ENCODE measurements at places on chromosomes 13 and 19.

DNA sequence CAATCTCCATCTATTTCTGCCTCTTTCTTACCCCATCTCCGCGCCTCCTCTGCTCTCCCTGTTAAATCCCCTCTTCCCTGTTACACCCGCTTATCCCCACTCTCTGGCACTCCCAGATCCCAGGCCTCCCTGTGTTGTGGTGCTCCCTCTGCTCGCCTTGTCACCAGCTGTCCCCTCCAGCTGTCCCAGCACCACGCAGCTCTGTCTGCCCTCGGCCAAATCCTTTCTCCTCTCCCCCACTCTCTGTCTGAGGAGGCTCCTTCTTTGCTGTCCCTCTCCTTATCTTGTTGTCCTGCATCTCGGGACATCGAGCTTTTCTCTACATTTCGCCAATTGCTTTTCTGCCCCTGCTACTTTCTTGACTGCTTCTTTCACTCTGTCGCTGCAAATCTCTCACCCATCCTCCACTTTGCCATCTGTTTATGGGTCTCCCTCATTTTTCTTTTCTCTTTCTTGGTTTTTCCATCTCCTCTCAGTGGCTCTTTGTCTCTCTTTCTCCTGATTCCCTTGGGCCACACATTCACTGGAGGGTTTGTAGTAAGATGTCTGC is 941 bp downstream of the ZNF160 start:
- DNase-seq, result no peak

DNA sequence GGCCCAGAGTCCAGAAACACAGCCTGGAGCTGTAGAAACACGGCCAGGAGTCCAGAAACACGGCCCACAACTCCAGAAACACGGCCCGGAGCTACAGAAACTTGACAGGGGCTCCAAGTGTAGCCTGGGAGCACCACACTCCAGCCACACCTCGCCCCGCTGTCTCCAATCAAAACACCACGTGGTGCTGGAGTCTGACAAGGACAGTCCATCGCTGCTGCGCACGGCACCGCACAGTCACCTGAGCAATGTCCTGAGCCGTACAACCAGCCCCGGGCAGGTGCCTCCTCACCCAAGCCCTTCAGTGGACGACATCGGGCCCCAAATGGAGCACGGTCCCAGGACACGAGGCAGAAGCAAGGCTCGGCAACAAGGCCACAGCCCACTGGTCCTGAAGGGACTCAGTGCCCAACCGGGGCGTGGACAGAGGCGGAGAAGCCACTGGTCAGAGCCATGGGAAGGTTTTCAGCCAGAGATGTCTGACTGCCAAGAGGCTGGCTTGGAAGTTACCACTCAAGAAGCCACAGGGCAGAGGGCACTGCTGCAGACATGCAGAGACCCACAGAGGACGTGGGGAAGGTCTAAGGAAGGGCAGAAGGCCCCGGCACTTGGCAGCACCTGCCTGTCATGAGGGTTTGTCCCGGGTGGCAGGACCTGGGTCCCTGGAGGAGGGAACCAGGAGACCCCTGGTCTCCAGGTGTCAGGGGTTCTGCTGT is 19.7 kb upstream of the PLPP2 start:
- no peak for DNase-seq

DNA sequence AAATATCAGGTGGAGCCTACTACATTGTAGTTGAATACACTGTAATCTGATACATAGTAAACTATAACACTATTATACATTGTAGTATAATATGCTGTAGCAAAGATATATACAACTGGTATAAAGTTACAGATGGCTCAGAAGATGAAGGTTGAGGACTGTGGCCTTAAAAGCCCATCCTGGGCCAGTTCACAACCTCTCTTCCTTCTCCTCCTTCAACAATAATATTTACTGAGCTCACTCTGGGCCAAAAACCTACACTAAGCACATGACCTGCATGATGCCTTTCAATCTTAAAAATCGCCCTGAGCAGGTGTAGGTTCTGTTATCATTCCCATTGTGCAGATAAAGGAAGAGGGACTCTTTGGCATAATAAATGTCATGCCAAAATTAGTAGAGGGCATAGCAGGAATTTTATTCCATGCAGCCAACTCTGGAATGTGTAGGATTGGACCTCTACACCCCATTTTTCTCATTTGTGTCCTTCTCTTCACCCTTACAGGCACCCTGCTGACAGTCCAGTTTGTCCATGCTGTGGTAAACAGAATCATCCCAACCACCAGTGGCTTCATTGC is 14.6 kb upstream of the SIN3B start:
- DNase-seq, result no peak

GRCh38 chr19:4369109-4369887 is 25.9 kb downstream of the MPND start:
- DNase-seq, result peak; percentile 75

DNA sequence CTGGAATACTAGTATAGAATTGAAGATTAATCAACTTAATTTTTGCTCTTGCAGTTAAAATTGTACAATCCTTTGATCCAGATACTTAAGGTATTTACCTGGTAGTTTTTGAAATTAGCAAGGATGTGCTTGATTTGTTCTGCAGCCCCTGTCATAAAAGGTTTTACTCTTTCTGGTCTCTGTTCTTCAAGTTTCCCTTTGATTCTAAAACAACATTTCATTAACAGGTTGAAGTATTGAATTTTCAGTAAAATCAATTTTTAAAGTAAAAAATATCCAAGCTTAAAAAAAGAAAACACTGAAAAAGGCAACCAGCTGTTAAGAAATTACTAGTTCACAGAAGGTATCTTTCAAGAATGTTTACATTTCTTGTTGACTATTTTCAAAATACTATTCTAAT is 1.6 kb downstream of the TPT1 start:
- no peak for DNase-seq

GRCh38 chr19:19524053-19524452 is 4.7 kb upstream of the YJEFN3 start:
- no peak for DNase-seq

DNA sequence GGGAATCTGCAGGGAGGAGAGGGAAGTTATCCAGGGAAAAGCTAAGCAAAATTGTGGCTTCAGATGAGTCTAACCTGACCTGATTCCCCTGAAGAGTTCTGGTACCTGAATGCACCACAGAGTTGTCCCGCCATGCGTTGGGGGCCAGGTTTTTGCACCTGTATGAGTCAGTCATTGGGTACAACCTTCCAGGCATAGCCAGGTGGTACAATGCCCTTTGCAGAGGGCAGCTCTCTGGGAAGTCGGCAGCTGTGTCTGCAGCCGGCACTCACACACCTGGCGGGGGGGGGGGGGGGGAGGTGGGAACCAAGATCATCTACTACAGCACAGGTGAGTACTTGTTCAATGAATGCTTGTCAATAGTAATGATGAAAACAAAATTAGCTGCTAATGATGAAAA is 52.5 kb upstream of the GTF3A start:
- no peak for DNase-seq

DNA sequence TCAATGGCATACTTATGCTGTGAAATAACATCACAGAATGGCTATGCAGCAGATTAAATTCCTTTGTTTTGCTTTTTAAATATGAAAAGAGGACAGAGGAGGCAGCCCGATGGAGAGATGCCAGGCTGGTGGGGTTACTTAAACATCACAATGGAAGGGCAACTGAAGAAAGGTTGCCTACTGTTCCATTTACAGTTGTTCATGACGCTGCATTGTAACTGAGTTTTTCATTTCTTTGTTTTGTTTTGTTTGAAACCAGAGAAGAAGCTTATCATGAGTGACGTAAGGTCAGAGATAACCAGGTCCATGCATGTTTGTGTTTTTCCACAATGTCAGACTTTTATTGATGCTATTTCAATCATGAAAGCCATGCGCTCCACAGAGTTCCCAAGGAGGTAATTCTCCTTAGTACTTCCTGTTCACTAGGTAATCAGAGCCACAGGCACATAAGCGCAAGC is 273.8 kb downstream of the LHFPL6 start:
- no peak for DNase-seq

DNA sequence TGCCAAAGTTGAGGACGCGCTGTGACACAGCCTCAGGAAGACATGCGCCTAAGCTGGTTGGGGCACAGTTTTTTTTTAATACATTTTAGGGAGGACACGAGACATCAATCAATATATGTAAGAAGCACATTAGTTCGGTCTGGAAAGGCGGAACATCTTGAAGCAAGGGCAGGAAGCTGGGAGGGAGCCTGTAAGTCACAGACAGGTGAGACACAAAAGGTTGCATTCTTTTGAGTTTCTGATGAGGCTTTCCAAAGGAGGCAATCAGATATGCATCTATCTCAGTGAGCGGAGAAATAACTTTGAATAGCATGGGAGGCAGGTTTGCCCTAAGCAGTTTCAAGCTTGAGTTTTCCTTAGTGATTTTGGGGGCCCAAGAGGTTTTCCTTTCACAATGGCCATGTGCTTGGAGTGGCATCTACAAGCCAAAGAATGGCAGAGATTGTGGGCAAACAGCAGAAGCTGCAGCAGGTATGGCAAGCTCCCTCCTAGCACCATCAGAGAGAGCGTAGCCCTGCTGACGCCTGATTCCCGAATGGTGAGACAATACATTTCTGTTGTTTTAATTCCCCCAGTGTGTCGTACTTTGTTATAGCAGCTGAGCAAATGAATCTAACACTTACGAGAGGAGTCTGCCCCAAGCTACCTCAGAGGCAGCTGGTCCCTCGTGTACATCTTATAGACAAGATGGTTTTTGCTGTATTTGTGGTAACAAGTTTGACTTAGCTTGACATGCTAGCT is 99.5 kb upstream of the TMTC4 start:
- no peak for DNase-seq

DNA sequence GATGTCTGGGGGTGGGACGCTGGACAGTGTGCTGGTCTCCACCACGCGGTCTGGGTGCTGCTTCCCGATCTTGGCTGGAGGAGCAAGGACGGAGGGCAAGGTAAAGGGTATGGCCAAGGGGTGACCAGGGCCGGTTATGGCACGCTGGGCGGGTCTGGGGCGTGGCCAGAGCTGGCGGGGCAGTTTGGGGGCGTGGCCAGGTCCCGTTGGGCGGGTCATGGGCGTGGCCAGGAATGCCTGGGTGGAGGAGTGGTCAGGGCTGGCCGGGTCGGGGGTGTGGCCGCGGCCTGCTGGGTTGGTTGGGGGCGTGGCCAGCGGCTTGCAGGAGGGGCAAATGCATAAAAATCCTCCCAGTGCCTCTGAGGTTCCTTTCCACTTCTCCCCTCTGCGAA is 19.2 kb downstream of the GPX4 start:
- DNase-seq, result peak; percentile 16

GRCh38 chr13:99218969-99219368 is 18.3 kb downstream of the UBAC2 start:
- DNase-seq, result no peak

GRCh38 chr13:112062072-112062567 is 4.8 kb upstream of the SOX1 start:
- no peak for DNase-seq

DNA sequence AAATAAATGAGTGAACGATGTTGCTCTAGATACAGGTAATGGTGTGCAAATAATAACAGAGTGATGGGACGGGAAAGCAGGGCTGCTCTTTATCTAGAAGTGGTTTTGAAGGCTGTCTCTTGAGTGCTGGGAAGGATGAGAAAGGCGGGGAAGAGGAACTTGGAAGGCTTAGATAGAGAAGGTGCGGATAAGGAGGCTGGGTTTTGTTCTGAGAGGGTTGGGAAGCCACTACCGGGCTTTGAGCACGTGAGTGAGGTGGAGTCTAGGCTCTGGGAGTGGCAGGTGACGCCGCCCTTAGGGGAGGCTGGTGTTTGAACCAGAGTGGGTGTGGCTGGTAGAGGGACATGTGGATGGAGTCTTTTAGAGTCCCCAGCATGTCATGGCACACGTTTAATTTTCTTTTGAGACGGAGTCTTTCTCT is 811 bp downstream of the ARMC6 start:
- peak; percentile 63 for DNase-seq

GRCh38 chr13:109715902-109716301 is 70.5 kb downstream of the IRS2 start:
- DNase-seq, result no peak

GRCh38 chr19:4620675-4621074 is 18.6 kb upstream of the TNFAIP8L1 start:
- no peak for DNase-seq

DNA sequence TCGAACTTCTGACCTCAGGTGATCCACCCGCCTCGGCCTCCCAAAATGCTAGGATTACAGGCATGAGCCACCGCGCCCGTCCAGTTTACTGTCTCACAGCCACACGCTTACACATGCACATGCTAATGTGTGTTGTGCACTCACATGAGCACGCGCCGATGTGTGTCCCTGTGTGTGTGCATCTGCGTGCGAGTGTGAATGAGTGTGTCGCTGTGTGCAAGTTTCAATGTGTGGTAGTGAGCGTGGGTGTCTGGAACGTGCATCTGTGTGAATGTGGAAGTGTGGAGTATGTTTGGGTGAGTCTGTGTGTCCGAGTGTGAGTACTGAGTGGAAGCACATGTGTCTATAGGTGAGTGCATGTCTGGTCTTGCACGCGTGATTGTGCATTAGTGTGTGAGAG is 4.2 kb downstream of the MAST1 start:
- DNase-seq, result no peak

DNA sequence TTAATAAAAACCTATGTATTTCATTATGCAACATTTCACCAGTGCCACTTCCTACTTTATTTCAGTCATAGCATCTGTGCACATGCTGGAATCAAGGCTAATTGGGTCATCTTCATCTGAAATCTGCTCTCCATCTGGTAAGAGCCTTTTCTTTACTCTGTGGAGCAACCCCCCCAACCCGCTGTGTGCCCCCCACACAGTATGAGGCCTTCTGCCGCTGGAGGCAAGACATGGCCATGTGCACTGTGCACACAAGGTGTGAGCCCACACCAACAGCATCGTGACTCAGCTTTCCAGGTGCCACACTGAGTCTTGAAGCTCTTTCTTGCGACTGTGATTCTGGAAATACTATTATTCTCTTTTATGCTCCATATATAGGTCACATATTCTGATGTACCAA is 471.0 kb downstream of the TBC1D4 start:
- DNase-seq, result no peak

GRCh38 chr19:52603558-52604207 is 33.6 kb downstream of the ZNF701 start:
- no peak for DNase-seq

- no peak for DNase-seq
Observed at GRCh38 chr13:91185294-91185863, 162.1 kb upstream of the MIR17HG start.

DNA sequence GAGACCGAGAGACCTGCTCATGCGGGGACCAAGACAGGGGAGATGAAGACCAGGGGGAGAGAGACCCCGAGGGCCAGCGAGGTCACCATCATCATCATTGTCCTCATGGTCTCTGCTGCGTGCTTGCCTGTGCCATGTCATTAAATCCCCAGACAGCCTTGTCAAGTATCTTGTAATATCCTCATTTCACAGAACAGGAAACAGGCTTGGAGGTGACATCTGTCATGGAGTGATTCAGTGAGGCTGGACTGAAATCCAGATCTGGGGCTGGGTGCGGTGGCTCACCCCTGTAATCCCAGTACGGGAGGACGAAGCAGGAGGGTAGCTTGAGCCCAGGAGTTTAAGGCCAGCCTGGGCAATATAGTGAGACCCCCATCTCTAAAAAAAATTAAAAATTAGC is 5.9 kb upstream of the NANOS2 start:
- DNase-seq, result no peak

DNA sequence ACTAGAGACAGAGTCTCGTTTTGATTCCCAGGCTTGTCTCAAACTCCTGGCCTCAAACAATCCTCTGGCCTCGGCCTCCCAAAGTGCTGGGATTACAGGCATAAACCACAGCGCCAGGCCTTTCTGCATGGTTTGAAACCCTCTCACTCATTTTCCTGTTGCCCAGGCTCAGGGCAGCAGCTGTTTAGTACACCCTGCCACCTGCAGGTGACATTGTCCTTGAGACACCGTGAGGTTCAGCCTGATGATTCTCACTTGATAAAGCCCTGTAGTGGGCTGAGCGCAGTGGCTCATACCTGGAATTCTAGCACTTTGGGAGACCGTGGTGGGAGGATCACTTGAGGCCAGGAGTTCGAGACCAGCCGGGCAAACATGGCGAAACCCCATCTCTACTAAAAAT is 12.5 kb downstream of the IL12RB1 start:
- DNase-seq, result no peak

All from RCC 7860 (cell line).